ENCODE measurements at places on chromosomes 4 and X. TPM values are rescaled to one million over a fixed set of nuclear protein-coding genes. Genes with fewer than 3 reads are reported as not detected.

DNA sequence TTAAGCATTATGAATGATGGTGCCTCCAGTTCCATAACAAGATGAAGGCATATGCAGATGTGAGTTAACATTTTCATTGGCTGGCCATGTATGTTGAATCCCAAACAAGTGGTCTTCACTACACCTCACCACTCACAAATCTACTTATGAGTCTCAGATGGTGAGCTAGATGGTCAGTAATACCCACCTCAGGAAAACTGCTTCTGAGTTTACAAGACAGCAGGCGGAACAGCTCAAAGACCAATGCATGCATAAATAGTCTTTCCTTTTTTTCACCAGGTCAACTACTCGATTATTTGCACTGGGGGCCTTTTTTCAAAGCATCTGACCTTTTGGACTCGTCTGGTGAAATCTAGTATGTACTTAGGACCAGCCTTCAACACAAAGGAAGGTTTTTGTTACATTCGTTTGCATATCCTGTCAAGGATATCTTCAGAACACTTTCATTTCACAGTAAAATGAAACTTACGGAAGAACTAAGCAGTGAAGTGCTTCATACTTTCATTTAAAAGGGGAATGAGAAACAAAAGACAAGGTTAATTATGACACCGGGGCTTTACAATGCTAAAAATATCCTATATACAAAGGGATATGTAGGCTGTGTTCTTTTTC, 23.1 kb upstream of the TLR7 start:
- no peak for DNase-seq

GRCh38 chr4:71932941-71933340, 98.9 kb upstream of the NPFFR2 start:
- no peak for DNase-seq

- DNase-seq, result no peak
Measured at GRCh38 chrX:134545510-134545909, 85.5 kb downstream of the HPRT1 start.

DNA sequence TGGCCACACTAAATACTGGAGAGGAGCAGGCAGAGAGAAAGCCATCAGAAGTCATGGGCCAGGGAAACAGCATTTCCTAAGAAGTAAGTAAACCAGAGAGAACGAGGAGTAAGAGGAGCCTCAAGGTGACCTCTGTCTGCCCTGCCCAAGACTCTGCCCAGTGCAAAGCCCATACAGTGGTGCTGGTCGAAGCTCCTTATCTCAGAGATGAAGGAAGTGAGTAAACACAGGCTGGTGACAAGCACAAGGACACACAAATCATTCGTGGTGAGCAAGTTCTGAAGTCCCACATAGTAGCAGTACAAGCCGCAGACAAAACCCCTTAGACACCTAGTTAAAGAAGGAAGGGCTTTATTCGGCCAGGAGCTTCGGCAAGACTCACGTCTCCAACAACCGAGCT, 62.7 kb downstream of the DCTD start:
- no peak for DNase-seq

- DNase-seq, result no peak
Measured at GRCh38 chr4:80237992-80238391, 28.5 kb upstream of the FGF5 start.

- no peak for DNase-seq
Measured at GRCh38 chr4:108117418-108118182, 51.1 kb downstream of the LEF1 start.

DNA sequence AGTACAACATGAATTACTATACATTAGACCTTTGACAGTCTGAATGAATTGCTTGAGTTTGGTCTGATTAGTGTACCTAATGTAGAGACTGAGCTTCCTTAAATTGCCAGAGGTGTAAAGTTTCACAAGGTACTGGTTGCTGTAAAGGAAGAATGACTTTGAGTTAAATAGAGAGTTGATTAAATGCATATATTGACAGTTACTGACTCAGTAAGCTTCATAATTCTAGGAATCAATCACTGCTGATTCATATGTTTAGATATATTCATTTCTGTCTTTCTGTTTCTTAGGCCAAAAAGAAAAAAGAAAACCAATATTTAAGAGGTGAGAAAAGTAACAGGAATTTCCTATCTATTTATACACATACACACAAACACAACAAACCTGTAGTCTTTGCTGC, 16.2 kb upstream of the ART3 start:
- DNase-seq, result no peak

GRCh38 chr4:26482508-26483462, 7.5 kb downstream of the CCKAR start:
- no peak for DNase-seq

- no peak for DNase-seq
Measured at GRCh38 chrX:51728202-51728601, 15.0 kb upstream of the GSPT2 start.

GRCh38 chr4:173699841-173700475, 169.9 kb upstream of the HAND2 start:
- DNase-seq, result no peak

GRCh38 chrX:41733939-41734338, 10.0 kb downstream of the GPR82 start:
- DNase-seq, result peak; percentile 73

GRCh38 chrX:18598413-18598812, 73.5 kb downstream of the RS1 start:
- no peak for DNase-seq

- no peak for DNase-seq
Measured at GRCh38 chrX:36543499-36543898, 464.7 kb upstream of the FAM47C start.

DNA sequence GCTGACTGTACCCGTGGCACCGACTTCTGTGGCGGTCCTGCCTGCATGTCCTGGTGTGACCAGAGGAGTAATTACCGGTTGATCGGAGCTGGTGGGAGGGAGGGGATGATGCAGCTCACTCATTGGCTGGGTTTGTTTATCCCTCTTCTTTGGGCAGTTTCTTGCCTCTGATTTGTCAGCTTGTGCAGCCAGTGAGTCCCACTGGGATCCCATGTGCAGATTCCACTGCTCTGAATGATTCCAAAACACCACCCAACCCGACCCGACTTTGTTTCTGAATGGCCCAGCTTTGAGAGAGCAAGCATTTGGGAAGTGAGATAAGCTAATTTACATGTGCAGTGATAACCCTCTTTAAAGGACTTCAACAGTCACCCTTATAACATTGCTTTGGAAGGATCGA, 13.8 kb downstream of the FHDC1 start:
- no peak for DNase-seq

- no peak for DNase-seq
Measured at GRCh38 chrX:1502853-1503252, 34.1 kb downstream of the P2RY8 start.

DNA sequence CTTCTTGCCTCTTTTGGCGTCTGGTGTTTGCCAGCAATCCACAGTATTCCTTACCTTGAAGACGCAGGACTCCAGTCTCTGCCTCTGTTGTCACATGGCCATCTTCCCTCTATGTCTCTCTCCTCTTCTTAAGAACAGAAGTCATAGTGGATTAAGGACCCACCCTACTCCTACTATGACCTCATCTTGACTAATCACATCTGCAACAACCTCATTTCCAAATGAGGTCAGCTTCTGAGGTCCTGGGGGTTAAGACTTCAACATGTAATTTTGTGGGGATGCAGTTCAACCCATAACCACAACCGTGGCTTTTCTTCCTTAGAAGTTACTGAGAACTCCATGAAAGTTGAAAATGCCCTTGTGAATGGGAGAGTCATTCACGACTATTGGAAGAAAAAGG, 23.3 kb downstream of the TLR8 start:
- no peak for DNase-seq

- DNase-seq, result peak; percentile 49
Measured at GRCh38 chr4:142435599-142436235, 410.4 kb downstream of the INPP4B start.

GRCh38 chr4:30380404-30380998, 339.7 kb upstream of the PCDH7 start:
- DNase-seq, result no peak

DNA sequence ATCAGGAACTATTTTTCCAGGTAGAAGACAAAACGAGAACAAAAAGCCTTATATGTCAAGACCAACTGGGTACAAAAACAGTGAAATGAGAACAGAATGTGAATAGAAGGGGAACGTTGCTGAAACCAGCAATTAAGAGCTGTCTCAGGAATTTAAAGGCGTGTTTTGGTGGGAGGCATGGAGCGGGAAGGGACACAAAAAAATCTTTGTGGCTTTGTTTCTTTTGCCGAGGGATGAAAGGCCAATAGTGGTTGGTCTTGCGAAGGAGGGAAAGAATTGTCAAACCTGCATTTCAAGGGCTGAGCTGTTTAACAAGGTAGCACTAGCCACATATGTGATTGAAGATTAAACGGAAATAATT, 103.8 kb downstream of the USP46 start:
- DNase-seq, result no peak

DNA sequence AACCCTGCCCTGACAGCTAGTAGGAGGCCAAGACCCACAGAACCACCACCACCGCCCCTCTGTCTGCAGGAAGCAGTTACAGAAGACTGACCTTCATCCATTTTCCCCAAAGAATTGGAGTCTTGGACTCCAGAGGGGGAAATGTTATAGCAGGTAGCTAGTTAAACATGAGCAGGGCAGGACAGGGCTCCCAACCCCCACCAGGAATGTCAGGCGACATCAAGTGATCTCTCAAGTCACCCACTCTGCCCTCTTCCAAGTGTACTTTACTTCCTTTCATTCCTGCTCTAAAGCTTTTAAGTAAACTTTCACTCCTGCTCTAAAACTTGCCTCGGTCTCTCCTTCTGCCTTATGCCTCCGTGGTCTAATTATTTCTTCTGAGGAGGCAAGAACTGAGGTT, 17.1 kb upstream of the AADAT start:
- DNase-seq, result no peak

- no peak for DNase-seq
Measured at GRCh38 chrX:131988236-131988635, 34.9 kb upstream of the STK26 start.

- DNase-seq, result no peak
Measured at GRCh38 chr4:185108185-185108584, 34.9 kb upstream of the SLC25A4 start.

DNA sequence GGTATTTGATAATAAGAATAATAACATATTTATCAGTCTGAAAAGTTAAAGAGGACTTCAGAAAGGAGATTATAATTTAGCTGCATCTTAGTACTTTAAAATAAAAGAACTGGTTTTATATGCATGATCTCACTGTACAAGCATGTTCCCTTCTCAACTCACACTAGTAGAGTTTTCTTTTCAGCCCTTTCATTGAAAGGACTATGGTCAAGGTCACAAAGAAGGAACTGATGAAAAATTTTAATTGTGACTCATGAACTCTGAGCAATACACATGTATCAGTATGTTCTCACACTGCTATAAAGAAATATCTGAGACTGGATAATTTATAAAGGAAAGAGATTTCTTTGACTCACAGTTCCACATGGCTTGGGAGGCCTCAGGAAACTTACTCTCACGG, 73.7 kb upstream of the NDST4 start:
- no peak for DNase-seq

GRCh38 chr4:101862595-101862994, 72.1 kb downstream of the BANK1 start:
- DNase-seq, result no peak

- no peak for DNase-seq
Measured at GRCh38 chr4:183320211-183321059, at the start of gene CLDN22. TSS of gene CLDN22 (minus strand) at chr4:183320276. CDS start at chr4:183320218, 58 bp downstream.

GRCh38 chr4:85842540-85842939, 367.6 kb downstream of the ARHGAP24 start:
- no peak for DNase-seq

DNA sequence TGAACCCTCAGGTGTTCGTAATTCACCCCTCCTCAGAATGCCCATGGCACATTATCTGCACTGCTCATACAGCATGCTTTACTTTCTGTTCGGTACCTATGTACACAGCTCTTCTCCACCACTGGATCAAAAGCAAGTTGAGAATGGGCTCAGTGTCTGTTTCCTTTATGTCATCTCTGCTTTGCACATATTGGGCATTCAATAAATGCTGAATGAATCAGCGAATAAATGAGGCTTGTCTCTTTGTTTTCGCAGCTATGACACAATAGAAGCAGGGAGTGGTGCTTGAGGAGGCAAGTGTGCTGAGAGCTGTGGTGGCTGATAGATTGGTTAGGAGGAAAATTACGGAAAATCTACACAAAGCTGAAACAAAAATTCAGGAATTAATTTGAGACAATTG, 109.1 kb upstream of the VMA21 start:
- no peak for DNase-seq

DNA sequence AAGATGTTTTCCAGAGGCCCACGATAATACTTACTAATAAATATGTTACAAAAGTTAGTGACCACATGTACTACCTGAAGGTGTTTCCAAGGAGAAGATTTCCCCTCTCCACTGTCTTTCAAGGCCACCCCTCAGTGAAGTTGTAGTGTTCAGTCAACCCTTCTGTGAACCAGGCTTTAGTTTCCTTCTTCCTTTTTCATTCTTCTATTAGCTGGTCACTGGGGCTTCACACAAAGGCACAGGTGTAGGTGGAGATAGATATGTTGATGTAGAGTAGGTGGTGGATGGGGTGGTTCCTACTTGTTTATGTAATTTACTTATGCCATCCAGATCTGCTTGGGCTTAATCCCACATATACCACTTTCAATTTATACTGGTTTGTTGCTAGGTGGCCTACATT, 43.3 kb upstream of the ADAM29 start:
- no peak for DNase-seq

GRCh38 chr4:85756938-85757337, 282.0 kb downstream of the ARHGAP24 start:
- DNase-seq, result no peak

- DNase-seq, result peak; percentile 62
Measured at GRCh38 chrX:45851434-45851991, 650.8 kb upstream of the DIPK2B start.

The HMGN5 gene
- total RNA-seq, result 1.5 TPM

The TRPC5OS gene
- total RNA-seq, result not detected

The SCML1 gene
- total RNA-seq, result 14.0 TPM

The MMGT1 gene
- 21.5 TPM for total RNA-seq

The ZNF711 gene
- 13.2 TPM for total RNA-seq

The MAGEC2 gene
- total RNA-seq, result not detected

The RHOXF1 gene
- not detected for total RNA-seq

The CXXC4 gene
- total RNA-seq, result 3.5 TPM

The ENPEP gene
- total RNA-seq, result 751 TPM

The PNMA6F gene
- not detected for total RNA-seq

The SUPT20HL1 gene
- total RNA-seq, result 0.54 TPM

Measured in Peyer's patch (tissue), 4 donors.